ENCODE measurements at places on chromosomes 3 and 15.

GRCh38 chr3:56758539-56758981 is 43.2 kb downstream of the ARHGEF3 start:
- peak; percentile 93 for DNase-seq

DNA sequence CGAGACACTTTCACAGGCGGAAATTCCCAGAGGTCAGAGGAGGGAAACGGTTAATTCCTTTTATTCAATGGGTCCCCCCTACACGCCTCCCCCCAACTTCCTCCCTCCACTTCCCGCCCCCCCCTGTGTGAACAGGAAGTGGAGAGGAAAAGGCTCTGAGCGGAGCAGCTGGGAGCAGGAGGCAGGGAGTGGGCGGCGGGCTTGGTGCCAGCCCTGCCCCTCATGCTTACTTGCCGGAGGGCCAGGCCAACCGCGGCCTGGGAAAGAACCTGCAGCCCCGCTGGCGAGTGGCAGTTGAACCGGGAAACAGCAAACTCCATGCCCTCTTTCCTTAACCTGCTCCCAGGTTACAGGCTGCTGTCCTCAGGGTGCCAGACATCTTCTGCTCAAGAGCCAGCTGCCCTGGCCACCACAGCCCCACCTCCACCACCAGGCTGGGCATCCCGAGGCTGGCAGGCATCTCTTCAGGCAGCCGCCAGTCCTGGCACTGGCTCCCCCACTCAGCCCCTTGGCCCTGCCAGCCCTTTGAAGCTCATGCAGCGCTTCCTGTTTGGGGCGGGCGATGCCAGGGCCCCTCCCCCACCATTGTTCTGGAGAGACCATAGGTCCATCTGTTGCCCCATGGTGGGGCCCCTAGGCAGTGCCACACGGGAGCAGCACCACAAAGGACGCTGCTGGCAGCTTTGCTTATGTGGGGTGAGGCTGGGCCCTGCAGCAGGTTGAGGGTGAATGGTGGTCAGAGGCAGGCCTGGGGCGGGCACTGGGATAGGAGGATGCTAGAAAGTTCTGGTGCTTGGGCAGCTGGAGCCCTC is 12.9 kb downstream of the VPS18 start:
- DNase-seq, result peak; percentile 43

- peak; percentile 21 for DNase-seq
Observed at GRCh38 chr15:63856711-63857460, 23.1 kb upstream of the HERC1 start.

DNA sequence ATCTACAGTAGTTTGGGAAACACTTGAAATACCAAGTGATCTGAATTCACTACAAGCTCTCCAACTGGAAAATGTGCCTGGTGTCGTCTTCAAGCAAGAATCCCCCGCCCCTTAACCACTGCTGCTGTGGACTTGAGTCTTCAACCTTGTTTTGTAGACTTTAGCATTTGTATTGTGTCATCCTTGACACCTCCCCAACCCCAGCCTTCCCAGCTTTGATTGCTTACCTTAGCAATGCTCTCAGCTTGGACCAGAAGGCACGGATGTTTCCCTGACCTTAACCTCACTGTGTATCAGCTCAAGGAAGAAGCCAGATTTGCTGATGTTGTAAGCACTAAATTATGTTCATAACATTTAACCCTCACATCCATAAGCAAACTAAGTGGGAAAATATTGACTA is 146.4 kb downstream of the IGF1R start:
- peak; percentile 34 for DNase-seq

DNA sequence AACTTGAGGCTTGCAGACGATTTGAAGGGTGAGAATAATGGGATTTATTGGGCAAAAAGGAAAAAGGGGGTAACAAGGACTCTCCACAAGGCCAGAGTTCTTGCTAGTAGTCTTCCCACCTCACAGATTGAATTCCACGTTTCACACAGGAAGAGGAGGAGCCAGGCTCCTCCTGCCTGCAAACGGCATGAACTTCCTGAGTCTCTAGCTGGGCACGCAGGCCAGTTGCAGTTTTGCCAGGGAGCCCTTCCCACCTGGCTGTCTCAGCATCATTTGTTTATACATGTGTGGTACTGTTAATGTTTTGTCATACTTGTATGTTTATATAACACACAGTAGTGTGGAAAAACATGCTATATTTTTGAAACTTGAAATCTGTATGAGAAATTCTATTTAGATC is 155.0 kb downstream of the NLGN1 start:
- DNase-seq, result no peak

DNA sequence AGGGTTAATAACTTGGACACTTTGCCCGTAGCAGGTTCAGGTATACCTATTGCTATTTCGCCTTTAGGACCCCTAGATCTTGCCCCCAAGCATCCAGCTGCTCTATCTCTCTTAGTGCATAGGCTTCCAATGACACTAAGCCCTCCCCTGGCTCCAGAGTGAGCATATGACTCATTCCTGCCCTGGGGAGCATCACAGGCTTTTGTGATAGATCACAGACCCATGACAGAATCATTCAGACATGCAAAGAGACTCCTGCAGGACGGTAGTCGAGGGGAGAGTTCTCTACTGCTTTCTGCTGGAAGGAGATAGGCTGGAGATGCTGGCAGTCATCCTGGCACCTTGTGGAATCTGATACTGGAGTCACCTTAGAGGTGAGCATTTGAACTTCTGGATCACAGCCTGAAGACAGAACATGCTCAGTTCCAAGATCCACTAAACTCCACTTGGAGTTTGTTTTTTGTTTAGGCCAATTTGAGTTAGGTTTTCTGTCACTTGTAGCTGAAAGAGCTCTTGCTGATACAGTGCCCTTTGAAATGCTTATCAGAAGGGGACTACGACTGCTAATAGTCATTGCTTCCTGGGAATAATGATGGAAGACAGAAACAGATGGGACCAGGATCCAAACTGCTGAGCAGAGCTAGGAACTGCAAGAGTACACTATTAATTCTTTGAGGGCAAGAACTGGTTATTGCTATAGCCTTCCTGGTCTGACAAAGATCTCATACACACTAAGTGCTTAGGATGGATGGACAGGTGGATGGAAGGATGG is 11.0 kb downstream of the LYSMD2 start:
- peak; percentile 91 for DNase-seq

DNA sequence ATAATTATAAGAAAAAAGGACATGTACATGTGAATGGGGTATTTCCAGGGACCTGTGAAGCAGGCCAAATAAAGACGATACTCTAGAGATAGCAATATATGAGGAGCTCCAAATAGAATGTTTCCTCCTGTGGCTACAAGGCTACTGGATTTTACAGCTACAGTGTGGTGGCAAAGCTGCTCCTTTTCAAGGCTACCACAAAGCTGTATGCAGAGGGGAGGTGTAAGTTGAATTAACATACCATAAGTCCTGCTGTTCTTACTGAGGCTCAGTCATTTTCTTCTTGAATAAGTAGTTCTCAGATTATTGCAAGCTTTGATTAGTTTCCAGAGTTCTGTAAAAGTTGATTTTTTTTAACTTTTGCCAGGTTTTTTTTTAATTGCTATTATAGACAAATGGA is 1184.6 kb upstream of the EPHA6 start:
- no peak for DNase-seq

- DNase-seq, result no peak
Observed at GRCh38 chr15:41559239-41559782, 299 bp downstream of the TYRO3 start.

DNA sequence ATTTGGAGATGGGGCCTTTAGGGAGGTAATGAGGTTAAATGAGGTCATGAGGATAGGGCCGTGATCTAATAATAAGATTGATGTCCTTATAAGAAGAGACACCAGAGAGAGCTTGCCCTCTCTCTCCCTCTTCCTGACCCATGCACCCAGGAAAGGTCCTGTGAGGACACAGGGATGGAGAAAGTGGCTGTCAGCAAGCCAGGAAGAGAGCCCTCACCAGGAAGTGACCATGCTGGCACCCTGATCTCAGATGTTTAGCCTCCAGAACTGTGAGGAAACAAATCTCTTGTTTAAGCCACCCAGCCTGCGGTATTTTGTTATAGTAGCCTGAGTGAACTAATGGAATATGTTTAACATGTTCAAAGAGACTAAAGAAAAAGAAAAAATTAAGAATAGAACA is 15.3 kb upstream of the GNB5 start:
- DNase-seq, result no peak

DNA sequence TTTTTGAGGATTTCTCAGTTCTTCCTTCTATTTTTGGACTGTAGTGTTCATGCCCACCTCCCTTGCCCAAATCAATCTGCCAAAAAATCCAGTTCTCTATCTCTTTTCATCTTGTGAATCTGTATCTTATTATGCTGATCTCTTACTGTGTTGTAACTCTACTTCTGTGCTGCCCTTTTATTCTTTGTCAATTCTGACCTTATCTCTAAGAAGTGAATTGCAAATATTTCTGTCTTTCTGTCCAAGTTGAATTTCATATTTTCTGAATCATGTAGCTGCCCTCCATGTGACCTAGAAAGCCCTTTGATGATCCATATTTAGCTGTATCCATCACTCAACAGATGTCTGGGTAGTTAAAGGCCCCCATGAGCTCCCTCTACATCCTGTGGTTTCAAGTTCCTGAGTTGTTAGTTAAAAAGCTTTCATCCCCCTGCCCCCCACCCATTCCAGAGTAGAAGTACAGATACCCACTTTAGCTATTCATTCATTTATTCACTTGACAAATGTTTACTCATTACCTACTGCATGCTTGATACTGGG is 33.6 kb upstream of the ETV5 start:
- DNase-seq, result no peak

GRCh38 chr15:78675617-78676360 is 34.8 kb upstream of the CHRNB4 start:
- no peak for DNase-seq

DNA sequence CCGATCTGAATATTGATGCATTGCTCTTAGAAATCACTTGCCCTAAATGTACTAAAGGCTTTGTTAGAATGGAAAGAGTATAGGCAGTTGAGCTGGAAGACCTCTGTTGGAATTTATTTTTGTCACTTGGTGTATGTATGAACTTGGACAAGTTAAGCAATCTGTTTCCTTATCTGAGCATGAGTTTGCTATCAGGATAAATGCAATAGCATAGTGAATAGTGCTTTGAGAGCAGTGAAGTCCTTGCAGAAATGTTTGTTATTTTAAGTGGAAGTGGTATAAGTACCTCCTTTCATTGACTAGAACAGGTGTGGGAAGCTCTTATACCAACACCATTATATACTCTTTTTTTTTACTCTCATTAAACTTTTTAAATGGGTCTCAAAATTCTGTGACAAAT is 146.4 kb upstream of the ONECUT1 start:
- DNase-seq, result no peak

DNA sequence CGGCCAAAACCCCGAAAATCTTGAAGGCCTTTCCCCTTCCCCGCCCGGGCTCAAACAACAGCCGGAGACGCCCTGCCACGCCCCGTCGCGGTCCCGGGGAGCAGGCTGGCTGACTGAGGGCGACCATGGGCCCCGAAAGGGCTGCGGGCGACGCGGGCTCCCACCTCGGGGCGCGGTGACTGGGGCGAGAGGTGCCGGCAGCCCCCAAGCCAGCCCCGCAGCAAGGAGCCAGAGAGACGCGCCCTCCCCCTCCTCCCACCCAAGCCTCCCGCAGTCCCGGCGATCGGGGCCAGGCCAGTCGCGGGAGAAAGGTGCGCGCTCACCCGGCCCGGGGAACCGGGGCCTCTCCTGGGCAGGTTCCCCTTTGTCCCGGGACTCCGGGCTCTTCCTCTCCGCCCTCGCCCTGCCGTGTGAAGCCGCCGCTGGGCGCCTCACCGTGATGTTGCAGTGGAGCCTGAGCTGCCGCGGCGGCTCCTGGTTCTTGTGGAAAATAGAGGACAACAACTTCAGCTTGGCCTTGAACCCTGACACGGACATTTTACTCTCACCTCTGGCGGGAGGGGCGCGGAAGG is 30.6 kb upstream of the ZSCAN2 start:
- DNase-seq, result peak; percentile 36

DNA sequence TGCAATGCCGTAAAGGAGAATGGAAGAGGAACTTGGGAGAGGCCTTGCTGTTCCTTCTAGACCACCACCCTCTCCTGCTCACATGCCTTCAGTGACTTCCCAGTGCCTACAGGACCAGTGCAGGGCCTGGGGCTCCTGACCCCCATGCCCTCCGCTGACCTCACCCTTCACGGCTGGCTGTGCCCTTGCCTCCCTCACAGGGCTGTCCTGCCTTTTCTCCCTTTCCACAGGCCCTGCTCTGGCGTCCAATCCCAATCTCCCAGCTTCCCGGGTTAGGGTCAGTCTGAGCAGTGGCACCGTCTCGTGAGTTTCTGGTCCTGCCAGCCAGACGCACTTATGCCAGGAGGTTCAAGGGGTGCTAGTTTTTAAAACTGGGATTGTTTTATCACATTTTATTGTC is 110.4 kb downstream of the WNT7A start:
- DNase-seq, result no peak

- DNase-seq, result no peak
Observed at GRCh38 chr3:46665763-46666452, 27.6 kb downstream of the ALS2CL start.

- no peak for DNase-seq
Observed at GRCh38 chr15:38846346-38846745, 281.7 kb upstream of the RASGRP1 start.

DNA sequence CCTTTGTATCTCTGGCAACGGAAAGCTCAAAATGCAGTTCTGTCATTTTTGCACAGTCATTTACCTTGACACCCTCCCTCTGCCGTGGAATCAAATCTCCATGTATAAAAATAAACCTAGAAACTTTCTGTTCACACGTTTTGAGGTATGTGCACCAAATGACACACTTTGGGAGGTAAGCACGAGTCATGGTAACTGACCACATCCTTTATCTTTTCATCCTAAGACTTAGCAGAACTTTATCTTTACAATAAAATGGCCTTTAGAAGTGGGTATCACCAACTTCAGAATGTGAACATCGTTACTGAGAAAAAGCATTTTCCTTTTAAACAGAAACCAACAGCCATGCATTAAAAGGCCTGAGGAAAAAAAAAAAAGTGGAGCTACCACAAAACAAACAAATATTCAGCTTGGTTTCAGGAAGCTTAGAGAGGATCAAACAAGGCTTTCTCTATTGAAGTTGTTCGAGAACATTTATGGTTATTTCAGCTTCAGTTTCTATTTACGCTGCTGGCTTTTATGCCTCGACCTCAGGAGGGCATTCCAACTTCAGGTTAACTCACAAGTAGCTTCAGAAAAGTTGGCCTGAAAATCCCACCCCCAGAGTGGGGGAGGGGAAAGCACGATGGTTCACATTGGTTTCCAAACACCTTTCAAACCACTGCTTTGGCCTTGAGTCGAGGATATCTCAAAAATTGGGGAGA is 171.1 kb upstream of the ICE2 start:
- DNase-seq, result peak; percentile 30

DNA sequence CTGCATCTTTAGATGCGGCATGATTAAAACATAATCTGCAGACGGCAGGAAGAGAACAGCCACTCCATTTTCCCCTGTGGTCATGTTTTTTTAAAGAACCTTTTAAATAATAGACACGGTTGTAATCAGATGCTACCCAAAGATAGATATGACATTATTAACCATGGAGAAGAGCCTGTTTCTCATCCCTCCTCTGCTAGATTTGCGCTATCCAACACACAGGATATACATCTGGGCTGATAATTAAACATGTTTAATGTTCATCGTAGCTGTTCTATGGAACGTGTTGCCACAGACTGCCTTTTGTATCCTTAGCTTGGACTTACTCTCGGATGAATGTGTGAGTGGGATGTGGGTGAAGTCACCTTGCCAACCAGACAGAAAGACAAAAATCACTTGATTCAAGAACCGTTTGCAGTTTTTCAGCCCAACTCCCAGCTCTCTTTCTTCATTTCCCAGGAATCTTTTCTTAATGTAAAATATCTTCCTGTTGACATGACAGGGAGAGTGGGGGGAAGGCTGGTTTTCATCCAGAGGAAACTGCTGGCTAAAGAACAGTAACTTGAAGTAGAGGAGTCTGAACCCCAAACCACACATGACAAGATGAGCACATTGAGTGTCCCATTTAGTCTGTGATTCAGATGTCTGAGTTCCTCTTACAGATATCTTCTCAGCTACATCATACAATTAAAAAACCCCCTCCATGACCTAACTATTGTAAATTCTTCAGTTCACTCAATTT is 118.6 kb upstream of the PRICKLE2 start:
- DNase-seq, result peak; percentile 81

Data from fibroblast of mammary gland (primary cell).